ENCODE measurements at places on chromosomes 7 and 10. TPM values are rescaled to one million over a fixed set of nuclear protein-coding genes. Genes with fewer than 3 reads are reported as not detected.

Gene YKT6
- total RNA-seq = 58.7 TPM

Gene CPVL
- total RNA-seq = 49.4 TPM

DNA sequence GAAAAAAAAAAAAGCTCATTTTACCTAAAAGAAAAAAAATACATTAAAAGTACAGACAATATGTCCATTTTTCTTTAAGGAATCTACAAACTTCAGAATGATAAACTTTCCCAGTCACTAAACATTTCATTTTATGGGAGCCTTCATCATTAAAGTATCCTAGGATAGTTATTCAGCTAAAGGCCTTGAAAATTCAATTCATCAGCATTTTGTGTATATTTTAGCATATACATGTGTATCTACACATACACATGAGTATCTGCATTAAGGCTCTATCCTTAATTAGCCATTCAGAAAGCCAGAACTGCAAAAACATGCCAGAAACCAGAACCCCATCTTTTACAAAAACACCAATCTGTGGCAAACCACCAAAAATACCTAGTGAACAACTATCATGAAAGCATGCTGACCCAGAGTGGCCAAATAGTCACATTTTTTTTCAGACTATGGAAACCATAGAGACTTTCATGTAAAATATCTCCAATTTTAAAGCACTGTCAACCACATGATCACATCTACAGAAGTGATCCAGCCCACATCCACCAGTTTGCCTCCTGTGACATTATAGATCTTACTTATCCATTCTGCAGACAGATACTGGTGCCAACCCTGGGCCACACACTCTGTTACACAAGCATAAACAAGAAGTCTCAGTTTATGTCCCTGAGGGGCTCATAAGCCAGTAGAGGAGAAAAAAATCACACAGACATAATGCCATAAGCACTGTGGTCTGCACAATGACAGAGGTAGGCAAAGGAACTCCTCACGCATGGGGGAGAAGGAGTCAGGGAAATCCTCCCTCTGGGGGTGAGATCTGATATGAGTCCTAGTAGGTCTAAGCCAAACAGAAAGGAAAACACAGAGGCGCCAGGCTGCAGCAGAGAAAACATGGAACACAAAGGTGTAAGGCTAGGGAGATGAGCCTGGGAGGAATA, 79.2 kb downstream of the SRPK2 start:
- no peak for DNase-seq
- H3K27ac ChIP-seq = no peak overlapping the region
- no peaks in the 10 kb centered on the region for H3K27me3 ChIP-seq
- H3K4me1 ChIP-seq = no peaks in the 10 kb centered on the region
- H3K4me3 ChIP-seq = no peak overlapping the region

- DNase-seq = peak; percentile 49
- peaks cover 9% of the 10 kb centered on the region for H3K4me1 ChIP-seq
- no peaks in the 10 kb centered on the region for H3K36me3 ChIP-seq
- peak within 1 kb of the TSS; percentile 59 for H3K4me3 ChIP-seq
- H3K27ac ChIP-seq = peak within 1 kb of the TSS; percentile 84
These were observed at the start of gene CALD1 for GRCh38 chr7:134778941-134779740. TSS of gene CALD1 (plus strand) at chr7:134779634. CDS start at chr7:134867734, 88,100 bp downstream.

- no peak overlapping the region for H3K4me3 ChIP-seq
- peaks cover 7% of the 10 kb centered on the region for H3K27me3 ChIP-seq
- peaks cover 14% of the 10 kb centered on the region for H3K4me1 ChIP-seq
- DNase-seq = peak; percentile 60
These were observed 106.1 kb downstream of the KCNMA1 start for GRCh38 chr10:77531441-77532001.

GRCh38 chr7:66824041-66824440, 83.5 kb downstream of the RABGEF1 start:
- no peak overlapping the region for H3K27ac ChIP-seq
- no peak overlapping the region for H3K4me3 ChIP-seq
- no peak for DNase-seq
- H3K36me3 ChIP-seq = no peaks in the 10 kb centered on the region
- H3K27me3 ChIP-seq = no peaks in the 10 kb centered on the region
- H3K4me1 ChIP-seq = no peaks in the 10 kb centered on the region

Gene AKR1C4
- not detected for total RNA-seq

- no peaks in the 10 kb centered on the region for H3K36me3 ChIP-seq
- no peak for DNase-seq
- no peaks in the 10 kb centered on the region for H3K4me1 ChIP-seq
- no peak overlapping the region for H3K27ac ChIP-seq
- H3K27me3 ChIP-seq = no peaks in the 10 kb centered on the region
- H3K4me3 ChIP-seq = no peak overlapping the region
These were observed 639.2 kb upstream of the POT1 start for GRCh38 chr7:125568799-125569198.

DNA sequence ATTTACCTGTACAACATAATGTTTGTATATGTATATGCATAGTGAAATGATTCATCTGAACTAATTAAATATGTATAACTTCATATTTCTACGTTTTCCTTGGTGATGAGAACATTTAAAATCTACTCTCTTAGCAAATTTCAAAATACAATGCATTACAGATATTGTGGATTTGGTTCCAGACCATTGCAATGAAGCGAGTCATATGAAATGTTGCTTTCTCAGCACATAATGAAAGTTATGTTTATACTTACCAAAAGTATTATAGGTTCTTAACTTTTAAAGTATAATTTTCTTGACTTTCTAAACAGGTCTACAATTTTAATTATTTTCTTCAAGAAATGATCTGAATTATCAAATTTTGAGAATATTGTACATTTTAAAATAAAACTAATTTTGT, 189.2 kb downstream of the CSTF2T start:
- H3K27ac ChIP-seq = no peak overlapping the region
- no peaks in the 10 kb centered on the region for H3K4me1 ChIP-seq
- H3K36me3 ChIP-seq = no peaks in the 10 kb centered on the region
- DNase-seq = no peak

- H3K4me1 ChIP-seq = peaks cover 9% of the 10 kb centered on the region
- no peaks in the 10 kb centered on the region for H3K27me3 ChIP-seq
- DNase-seq = peak; percentile 35
- no peaks in the 10 kb centered on the region for H3K36me3 ChIP-seq
- no peak overlapping the region for H3K4me3 ChIP-seq
- H3K27ac ChIP-seq = no peak overlapping the region
These were observed 59.0 kb downstream of the CSGALNACT2 start for GRCh38 chr10:43196981-43197833.

GRCh38 chr10:6171881-6172695, 30.6 kb upstream of the PFKFB3 start:
- no peak for DNase-seq
- peak overlapping the region; percentile 9 for H3K4me3 ChIP-seq
- H3K27me3 ChIP-seq = no peaks in the 10 kb centered on the region

DNA sequence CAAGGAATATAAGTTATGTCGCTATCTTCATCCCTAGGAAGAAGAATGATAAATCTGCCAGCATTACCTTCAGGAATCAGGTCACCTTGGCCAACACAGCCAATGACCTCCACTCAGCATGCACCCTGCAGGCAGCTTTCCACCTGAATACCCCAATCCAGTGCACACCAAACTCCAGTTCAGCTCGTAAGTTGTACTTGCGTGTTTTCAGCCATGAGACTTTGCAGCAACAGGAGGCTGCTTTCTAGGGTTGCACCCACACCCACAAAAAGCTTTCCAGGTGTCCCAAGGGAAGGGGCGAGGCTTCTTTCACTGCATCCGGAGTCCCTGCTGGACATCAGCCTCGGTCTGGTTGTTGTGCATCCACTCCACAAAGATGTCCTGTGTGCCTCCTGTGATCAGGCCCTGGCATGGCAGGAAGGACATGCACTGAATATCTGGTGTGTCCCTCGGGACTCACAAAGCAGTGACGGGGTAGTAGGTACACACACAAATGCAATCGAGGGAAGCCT, 282.9 kb downstream of the GRID1 start:
- no peaks in the 10 kb centered on the region for H3K27me3 ChIP-seq
- H3K4me1 ChIP-seq = no peaks in the 10 kb centered on the region
- DNase-seq = no peak
- no peaks in the 10 kb centered on the region for H3K36me3 ChIP-seq

GRCh38 chr10:124124123-124124768, 30.8 kb upstream of the CHST15 start:
- no peak overlapping the region for H3K4me3 ChIP-seq
- H3K27ac ChIP-seq = no peak overlapping the region
- no peak for DNase-seq
- H3K36me3 ChIP-seq = no peaks in the 10 kb centered on the region
- H3K4me1 ChIP-seq = peaks cover 14% of the 10 kb centered on the region
- no peaks in the 10 kb centered on the region for H3K27me3 ChIP-seq

GRCh38 chr7:128425850-128426249, 16.1 kb upstream of the IMPDH1 start:
- H3K4me3 ChIP-seq = no peak overlapping the region
- no peaks in the 10 kb centered on the region for H3K4me1 ChIP-seq
- H3K27ac ChIP-seq = no peak overlapping the region
- peak; percentile 71 for DNase-seq

GRCh38 chr10:19651549-19651948, 164.7 kb upstream of the PLXDC2 start:
- H3K27ac ChIP-seq = no peak overlapping the region
- H3K4me1 ChIP-seq = no peaks in the 10 kb centered on the region
- H3K27me3 ChIP-seq = no peaks in the 10 kb centered on the region
- H3K36me3 ChIP-seq = no peaks in the 10 kb centered on the region

Gene HMX2
- total RNA-seq = not detected

DNA sequence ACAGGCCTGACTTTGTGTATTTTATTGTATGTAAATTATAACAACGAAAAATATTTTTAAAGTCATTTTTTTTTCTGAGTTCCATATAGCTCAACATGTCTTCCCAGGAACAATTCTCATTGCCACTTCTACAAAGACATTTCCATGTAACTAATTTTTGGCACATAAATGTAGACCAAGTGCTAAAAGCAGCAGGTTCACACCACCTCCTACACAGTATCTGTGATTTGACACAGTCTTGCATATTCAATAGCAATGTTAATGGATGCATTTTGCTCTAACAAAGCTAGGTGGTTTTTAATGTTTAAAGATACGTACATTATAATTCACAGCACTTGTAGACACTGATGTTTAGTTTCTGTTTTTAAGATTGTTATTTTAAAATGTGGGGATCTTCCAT, 346.5 kb downstream of the GPAM start:
- H3K36me3 ChIP-seq = no peaks in the 10 kb centered on the region
- no peak overlapping the region for H3K27ac ChIP-seq
- no peaks in the 10 kb centered on the region for H3K4me1 ChIP-seq
- H3K4me3 ChIP-seq = no peak overlapping the region
- no peak for DNase-seq

DNA sequence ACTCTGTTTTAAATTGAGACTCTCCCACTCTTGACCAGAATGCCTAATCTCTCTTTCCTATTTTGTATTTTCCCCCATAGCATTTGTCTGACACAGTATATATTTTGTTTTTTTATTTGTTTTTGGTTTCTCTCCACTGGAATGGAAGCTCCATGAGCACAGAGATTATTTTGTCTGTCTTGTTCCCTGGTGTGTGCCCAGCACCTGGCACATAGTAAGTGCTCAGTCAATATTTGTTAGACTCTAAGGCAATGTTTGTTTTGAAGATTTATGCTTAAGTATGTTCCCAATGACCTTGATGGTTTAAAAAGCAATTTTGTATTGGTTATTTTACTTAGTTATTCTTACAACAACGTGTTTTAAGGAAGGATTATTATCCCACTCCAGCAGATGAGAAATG, 201.8 kb downstream of the DYNC1I1 start:
- no peaks in the 10 kb centered on the region for H3K36me3 ChIP-seq
- H3K27ac ChIP-seq = no peak overlapping the region
- no peak overlapping the region for H3K4me3 ChIP-seq
- DNase-seq = no peak
- no peaks in the 10 kb centered on the region for H3K27me3 ChIP-seq

DNA sequence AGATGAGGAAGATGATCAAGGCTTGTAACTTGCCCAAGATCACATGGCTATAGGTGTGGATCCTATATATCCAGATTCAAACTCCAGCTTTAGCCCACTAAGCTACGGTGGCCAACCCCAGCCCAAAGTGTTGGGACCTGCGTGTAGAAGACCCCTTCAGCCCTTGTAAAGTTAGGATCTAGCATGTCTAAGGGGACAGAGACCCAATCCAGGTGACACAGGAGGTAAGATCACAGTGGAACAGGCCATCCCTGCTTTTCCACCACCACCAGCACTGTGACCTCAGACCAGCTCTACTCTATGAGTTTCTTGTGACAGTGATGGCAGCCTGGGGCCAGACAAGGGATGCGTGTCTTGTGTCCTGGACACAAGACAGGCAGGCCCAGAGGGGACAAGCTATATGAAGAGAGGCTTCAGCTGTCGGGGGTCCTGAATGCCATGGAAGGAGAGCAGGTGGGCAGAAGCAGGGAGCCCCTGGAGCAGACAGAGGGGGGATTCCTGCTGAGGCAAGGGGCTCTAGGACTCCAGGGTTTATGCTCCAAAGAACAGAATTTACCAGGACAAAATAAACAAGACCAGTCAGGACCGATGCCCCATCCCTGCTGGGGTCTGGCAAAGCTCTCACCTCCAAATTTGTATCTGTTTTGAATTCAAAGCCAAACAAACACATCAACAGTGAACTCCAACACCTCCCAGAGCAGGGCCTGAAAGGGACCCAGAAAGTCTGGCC, 10.4 kb downstream of the GPRIN2 start:
- peaks cover 9% of the 10 kb centered on the region for H3K36me3 ChIP-seq
- peak; percentile 40 for DNase-seq
- peaks cover 2% of the 10 kb centered on the region for H3K27me3 ChIP-seq
- H3K4me3 ChIP-seq = no peak overlapping the region
- peaks cover 27% of the 10 kb centered on the region for H3K4me1 ChIP-seq

Gene UFSP1
- total RNA-seq = 2.3 TPM

GRCh38 chr10:126421756-126422256, 33.5 kb upstream of the ADAM12 start:
- H3K27me3 ChIP-seq = no peaks in the 10 kb centered on the region
- no peaks in the 10 kb centered on the region for H3K4me1 ChIP-seq
- no peak overlapping the region for H3K27ac ChIP-seq
- H3K36me3 ChIP-seq = no peaks in the 10 kb centered on the region
- DNase-seq = no peak

Gene GPR141
- 3.5 TPM for total RNA-seq

- H3K36me3 ChIP-seq = peaks cover 87% of the 10 kb centered on the region
- peak; percentile 27 for DNase-seq
- H3K4me1 ChIP-seq = peaks cover 41% of the 10 kb centered on the region
- H3K27me3 ChIP-seq = no peaks in the 10 kb centered on the region
- no peak overlapping the region for H3K4me3 ChIP-seq
These were observed 58.7 kb downstream of the ZRANB1 start for GRCh38 chr10:125000366-125001312.

Gene SLC37A3
- 31.1 TPM for total RNA-seq

Gene IFIT1
- total RNA-seq = 71.8 TPM

- no peaks in the 10 kb centered on the region for H3K36me3 ChIP-seq
- H3K4me1 ChIP-seq = peaks cover 30% of the 10 kb centered on the region
- peak overlapping the region; percentile 42 for H3K27ac ChIP-seq
- H3K27me3 ChIP-seq = no peaks in the 10 kb centered on the region
These were observed 107.7 kb upstream of the KLF6 start for GRCh38 chr10:3892440-3893425.

- no peak for DNase-seq
- H3K27ac ChIP-seq = no peak overlapping the region
- no peak overlapping the region for H3K4me3 ChIP-seq
- no peaks in the 10 kb centered on the region for H3K4me1 ChIP-seq
These were observed 74.6 kb downstream of the SH2D4B start for GRCh38 chr10:80612261-80612660.
